Stimulated activated CD4-positive, alpha-beta T cell treated with anti-CD3 and anti-CD28 coated beads, Interleukin-15, amount 100 ng/mL, for 1 hour (primary cell): ENCODE measurements at places on chromosomes 2 and 18.

GRCh38 chr2:105935063-105935462, 190.4 kb downstream of the NCK2 start:
- no peak for DNase-seq

DNA sequence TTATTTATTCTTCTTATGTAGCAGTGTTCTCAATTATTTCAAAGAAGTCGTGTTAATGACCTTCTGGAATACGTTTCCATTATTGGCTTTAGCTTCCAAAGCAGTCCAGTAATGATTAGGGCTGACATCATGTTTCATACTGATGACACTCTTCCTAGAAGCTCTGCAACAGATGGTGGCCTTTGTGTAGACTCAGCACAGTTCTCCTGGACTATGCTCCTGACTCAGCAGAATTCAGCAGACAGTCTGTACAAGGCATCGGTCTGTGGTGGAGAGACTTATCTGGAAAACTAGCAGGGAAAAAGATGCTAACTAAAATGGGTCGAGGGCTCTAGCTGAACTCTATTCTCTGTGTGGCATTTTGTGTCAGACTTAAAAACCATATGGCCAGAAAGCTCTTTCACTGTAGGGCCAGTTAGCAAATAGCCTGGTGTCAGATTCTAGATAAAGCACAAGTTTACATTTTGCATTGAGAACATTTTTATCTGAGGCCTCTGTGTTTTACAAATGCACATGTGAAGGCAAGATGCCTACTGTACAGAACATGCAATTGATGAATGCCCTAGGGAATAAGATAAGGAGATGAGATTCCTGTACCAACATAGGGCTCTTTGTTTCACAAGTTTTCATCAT, 35.1 kb downstream of the GULP1 start:
- DNase-seq = no peak

DNA sequence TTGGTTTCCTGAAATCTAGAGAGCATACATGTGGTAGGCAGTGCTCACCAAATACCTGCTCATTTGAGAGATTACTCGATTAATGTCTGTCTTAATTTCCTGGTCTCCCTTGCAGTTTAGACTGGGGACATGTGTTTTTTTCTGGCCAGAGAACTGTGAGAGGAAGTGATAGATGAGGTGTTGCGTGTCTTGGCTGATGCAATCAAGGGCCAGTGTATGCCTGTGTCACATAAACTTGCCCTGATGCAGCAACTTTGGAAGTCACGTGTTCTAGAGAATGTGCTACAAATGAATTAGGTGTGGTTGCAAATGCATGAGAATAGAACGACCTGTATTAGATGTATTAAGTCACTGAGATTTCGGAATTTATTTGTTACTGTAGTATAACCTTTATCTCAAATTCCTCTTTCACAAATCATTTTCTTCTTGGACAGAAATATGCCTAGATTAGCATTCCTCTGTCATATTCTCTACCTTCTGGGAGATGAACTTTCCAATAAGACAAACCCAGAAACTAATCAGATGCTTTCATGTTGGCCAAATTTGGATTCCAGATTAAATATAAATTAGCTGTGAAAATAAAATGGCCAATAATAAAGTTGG, 9.9 kb upstream of the IL1A start:
- DNase-seq = no peak

GRCh38 chr2:86825693-86826381, 35.1 kb upstream of the CD8A start:
- DNase-seq = no peak

DNA sequence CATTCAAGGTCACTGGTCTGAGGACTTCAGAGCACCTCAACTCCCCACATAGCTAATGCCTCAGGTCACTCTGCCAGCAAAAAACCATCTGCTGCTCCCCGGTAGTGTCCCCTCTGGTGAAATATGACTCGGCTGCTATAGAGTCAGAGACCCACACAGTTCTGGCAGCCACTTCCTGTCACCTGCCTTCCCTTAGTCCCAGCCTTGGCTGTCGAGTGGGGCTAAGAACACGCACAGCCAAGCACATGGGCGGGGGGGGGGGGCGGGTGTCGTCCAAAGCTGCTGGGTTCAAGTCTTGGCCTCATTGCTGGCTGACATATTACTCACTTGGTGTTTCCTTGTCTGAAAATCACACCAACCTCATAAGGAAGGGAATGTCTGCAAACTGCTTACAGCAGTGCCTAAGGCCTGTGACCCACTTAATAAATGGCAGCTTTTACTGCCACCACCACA, 37.5 kb downstream of the POLR1A start:
- no peak for DNase-seq
